ENCODE measurements at places on chromosomes 5 and 9.

DNA sequence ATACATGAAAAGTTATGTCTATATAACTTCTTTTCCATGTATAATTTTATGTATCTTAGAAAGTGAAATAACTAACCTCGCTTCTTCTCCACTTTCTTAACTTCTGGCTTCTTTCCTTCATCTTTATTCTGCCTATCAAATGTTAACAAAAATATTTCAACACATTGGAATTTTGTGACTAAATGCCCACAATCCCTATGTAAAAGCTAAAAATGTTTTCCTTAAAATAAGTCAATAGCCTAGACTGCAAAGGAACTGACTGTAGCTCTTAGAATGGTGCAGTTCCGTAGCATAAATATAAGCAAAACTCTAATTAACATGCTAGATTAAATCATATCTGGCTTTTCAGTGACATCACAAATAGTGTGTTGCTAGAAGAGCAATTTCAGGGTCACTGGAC is 40.9 kb downstream of the PSIP1 start:
- no peak for DNase-seq

DNA sequence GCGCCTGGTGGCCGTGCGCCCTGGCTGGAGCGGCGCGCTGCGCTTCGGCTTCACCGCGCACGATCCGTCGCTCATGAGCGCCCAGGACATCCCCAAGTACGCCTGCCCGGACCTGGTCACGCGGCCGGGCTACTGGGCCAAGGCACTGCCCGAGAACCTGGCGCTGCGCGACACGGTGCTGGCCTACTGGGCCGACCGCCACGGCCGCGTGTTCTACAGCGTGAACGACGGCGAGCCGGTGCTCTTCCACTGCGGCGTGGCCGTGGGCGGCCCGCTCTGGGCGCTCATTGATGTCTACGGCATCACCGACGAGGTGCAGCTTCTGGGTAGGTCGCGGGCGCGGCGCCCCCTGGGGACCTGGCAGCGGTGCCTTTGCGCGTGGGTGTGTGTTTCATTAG is 28.9 kb downstream of the NEURL1B start:
- no peak for DNase-seq

- DNase-seq: no peak
Observed at GRCh38 chr5:8831251-8831650, 714.6 kb downstream of the SEMA5A start.

DNA sequence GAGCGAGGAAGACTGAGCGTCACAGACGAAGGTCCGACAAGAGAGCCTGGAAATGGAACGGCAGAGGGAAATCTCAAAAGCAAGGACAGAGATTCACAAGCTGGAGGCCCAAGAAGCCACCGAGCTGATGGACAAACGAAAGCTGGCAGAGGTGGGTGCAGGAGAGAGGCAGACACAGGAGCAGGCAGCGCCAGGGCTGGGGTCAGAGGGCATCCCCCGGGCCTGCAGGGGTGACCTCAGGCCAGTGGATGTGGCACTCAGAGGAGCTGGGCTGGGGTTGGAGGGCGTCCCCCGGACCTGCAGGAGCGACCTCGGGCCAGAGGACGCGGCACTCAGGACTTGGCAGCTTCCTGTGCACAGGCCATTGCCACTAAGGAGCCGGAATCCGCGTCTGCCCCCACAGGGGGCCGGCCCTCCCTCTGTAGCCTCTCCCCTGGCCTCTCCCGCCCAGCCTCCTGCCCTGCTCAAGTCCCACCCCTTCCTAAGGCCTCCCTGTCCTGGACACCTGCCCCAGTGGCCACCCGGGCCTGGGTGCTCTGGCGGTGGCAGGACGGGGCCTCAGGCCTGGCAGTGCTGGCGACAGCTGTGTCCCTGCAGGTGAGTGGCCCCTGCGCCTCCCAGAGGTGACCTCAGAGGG is 40.4 kb downstream of the EXD3 start:
- DNase-seq: no peak

GRCh38 chr5:160750938-160751657 is 100.9 kb downstream of the ATP10B start:
- no peak for DNase-seq

DNA sequence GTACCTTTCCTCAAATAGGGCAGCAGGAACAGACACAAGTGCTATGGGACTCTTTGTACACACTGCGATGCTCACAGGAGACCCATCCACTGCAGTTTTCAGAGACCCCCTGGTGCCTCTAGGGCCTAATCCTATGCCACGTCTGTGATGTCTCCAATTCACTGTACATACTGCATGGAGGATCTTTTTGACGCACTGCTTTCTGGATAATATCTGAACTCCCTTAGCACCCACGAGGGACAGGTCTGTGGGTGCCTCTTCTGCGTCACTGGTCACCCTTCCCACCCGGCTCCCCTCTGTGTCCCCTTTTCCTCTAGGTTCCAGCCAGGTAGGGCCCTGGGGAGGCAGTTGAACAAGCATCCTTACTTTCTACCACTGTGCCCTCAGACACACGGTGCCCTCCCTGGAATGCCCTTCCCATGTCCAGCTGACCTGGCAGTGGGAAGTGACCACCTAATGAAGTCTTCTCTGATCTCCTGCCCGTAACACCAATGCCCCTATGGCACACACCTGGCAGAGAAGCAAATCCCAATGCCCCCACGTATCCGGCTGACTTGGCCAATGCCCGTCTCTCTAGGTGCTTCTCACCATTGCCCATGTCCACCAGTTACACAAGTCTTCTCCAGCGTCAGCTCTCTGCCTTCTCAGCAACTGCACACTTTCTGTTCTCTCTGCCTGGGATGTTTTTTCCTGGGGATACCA is 41.5 kb downstream of the FOXI1 start:
- peak; percentile 5 for DNase-seq

DNA sequence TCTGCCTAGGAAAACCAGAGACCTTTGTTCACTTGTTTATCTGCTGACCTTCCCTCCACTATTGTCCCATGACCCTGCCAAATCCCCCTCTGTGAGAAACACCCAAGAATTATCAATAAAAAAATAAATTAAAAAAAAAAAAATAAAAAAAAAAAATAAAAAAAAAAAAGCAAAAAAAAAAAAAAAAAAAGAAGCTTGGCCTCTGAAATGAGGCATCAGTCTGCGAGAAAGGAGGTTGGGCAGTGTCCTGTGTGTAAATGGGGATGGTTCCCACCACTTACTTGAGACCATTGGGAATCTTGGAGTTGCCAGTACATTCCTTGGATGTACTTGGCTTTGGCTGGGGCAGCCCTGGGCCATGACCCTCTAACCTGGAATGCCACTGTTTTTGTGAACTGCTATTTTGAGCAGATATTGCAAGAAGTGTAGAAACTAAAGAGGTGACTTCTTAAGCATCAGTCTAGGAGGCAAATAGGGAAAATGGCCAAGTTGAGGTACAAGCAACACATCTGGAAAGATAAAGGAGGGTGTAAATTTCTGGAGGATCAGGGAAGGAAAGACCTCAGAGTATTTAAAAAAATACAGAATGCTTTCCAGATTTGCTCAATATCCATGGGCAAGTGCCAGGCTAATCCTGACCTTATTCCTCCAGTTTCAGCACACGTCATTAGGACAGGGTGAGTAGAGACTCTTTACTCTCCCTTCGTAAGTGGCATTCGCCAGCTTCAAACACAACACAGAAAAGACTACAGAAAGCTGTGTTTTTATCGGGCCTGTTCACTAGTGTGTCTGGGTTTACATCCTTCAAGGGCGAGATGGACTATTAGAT is 58.1 kb downstream of the HSPA4 start:
- DNase-seq: no peak

GRCh38 chr5:7815892-7816534 is 34.9 kb downstream of the CFAP90 start:
- DNase-seq: peak; percentile 87

DNA sequence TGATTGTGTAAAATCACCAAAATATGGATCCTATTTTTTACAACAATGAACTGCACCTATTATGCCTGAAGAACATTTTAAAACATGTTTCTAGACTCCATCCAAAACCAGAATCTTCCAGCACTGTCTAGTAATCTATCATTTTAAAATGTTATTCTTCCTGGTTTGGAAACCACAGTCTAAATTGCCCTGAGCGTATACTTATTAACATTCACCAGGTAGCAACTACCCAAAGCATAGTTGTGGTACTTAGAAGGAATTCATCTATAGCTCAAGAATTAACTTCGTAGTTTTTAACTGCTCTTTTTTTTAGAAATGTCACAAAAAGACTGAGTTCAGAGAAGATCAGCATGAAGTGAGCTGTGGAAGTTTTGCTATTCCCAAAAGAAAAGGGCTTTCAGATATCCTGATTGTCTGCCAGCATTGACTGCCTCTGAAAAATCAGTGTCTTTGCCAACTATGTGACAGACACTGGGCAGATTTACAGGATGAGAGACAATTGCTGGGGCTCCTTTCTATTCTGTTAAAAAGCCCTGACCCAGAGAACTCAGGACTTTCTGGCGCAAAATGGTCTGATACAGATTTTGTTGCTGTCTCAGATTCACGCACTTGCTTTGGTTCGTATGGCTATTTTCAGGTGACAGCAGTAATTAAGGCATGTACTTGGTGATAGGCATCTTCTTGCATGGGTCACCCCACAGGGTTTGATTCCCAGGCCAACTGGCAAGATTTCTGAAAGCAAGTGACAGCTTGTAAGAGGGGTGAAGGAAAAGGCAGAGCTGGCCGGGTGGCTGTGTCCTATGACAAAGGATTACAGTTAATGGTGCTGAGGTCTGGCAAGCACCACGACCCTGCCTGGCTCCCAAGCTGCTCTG is 152.5 kb upstream of the RAI14 start:
- no peak for DNase-seq

DNA sequence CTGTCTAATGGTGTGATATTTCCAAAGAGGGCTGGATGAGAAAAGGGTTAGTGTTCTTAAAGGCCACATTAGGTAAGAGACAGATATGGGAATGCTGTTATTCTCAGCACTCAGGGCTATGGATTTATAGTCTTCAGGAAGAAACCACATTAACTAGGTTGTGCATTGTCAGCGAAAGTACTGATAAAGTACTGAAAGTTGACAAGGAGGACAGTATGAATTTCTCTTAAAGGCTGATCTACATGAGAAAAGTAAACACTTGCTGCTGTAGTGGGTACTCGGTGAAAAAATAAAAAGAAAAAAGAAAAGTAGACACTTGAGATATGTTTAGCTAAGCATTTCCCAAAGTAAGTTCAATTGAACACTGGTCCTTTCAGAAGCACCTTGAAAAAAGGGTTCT is 381.0 kb upstream of the RPS23 start:
- DNase-seq: no peak

GRCh38 chr5:91281401-91281800 is 101.7 kb downstream of the ARRDC3 start:
- no peak for DNase-seq
